DMS153 (cell line): ENCODE measurements at places on chromosomes 2 and 18.
A peak's percentile ranks its signal among the peaks of the same experiment; 100 is the strongest.

DNA sequence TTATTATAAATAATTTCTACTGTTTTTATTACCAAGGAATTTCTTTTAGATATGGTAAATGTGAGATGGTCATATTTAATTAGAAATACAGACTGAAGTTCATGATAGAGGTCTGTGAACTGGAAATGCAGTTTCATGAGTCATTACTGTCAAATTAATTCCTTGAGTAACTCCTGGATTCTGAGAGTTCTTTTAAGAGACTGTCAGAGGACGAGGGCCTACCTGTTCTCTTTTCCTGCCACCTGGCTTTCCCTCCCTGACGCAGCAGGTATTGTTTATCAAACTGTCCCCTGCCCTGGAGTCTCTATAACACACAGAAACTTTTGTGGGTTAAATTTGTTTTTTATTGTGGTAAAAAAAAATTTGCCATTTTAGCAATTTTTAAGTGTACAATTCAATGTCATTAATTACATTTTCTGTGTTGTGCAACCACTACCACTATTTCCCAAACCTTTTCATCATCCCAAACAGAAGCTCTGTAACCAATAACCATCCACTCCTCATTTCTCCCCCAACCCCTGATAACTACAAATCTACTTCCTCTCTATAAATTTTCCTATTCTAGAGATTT is 142.6 kb downstream of the DIS3L2 start:
- no peak for DNase-seq

DNA sequence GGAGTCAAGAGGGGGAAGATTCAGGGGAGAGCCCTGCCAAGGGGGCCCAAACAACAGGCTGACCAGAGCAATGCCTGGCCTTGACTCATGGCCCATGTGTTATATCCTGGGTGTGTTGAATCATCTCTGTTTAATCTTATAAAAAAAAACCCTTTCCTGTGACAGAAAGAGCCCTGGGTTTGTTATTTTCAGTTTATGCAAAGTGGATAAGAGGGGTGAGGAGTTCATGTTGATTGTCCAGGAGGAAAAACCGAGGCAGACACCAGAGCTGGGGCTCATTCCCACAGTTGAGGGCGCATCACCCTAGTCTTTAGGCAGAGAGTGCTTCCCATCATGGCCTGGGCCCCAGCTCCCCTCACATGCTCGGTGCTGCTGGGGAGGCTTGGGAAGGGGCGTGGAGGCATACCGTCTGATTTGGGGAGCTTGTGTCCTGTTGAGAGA is 30.9 kb upstream of the IL37 start:
- no peak for DNase-seq

DNA sequence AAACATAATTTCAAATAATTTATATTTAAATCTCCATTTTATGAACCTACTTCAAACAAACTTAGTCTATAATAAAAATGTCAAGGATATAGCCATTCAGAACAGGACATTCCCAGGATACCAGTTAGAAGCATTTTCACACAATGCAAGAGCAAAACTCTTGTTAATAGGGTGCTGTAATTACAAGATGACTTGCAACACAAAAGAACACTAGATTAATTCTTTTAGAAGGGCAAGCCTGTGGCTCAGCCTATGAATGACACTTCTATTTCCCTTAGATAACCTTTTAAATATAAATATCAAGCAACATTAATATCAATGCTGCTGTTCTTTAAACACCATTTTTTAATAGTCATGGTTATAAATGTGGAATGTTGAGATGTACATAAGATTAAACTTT is 157.9 kb upstream of the SCN7A start:
- DNase-seq = no peak

DNA sequence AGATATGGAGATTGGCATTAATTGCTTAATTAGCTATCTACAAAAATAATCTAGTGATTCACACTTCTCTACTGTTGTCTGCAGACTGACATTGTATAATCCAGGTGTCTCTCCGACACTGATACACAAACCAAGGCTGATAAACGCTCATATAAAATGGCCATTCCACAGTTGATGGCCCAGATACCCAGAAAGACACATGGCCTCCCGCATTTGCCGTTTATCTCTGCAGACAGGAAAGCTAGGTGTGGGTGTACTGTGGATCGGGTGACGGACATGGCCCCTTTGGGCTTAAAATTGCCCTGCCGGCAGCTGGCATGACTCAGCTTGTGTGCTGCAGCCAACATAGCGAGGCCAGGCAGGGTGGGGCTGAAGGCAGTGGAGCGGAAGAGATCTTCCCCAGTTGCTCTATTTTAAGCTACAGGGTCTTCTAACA is 18.5 kb downstream of the PMAIP1 start:
- DNase-seq = peak; percentile 31

GRCh38 chr2:197312186-197312585 is 1.6 kb upstream of the ANKRD44 start:
- no peak for DNase-seq

DNA sequence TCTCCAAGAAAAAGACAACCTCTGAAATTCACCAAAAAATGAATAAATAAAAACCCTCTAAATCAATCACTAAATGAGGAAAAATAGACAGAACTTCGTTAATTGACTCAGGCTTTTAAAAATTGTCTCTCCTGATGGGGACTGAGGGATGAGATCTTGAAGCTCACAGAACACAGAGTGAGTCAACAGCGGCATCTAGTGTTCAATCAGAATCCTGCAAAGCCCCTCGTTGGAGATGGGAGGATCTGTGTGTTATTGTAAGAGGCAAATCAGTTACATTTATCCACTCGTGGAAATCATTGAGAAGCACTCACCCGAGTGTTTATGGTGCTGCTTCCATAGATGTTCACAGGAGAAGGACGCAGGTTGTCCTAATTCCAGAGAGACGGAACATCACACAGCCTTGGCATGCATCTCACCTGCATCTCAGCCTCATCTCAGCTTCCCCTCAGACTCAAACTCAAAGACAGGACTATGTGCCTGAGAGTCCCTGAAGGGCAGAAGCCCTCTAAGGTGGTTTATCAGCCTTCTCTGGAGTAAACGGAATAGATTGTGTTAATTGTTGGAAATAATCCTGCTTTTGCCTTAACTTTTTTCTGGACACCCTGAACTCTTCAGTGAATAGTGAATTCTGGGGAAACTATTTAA is 82.0 kb downstream of the MREG start:
- peak; percentile 50 for DNase-seq

- DNase-seq = no peak
These were observed 9.4 kb upstream of the SOCS6 start for GRCh38 chr18:70279470-70279869.

DNA sequence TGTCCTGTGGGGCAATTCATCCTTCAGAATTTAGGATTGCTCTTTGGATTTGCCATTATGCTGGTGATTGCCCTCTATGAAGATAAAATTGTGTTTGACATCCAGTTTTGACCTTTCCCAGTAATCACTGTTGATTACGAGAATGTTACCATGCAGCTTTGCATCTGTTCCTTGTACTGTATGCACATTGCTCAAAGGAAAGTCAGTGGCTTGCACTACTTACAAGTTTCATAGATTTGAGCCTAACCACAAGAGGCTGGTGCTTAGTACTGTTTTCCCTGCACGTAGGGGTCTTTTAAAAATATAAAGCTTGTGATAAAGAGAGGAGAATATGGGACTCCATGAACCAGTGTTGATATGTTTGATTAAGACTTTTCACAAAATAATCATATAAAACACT is 77.9 kb downstream of the SLC39A10 start:
- no peak for DNase-seq

- DNase-seq = no peak
These were observed 407.5 kb upstream of the RGPD4 start for GRCh38 chr2:107419191-107419590.

GRCh38 chr2:20507711-20508110 is 60.8 kb downstream of the RHOB start:
- DNase-seq = no peak

DNA sequence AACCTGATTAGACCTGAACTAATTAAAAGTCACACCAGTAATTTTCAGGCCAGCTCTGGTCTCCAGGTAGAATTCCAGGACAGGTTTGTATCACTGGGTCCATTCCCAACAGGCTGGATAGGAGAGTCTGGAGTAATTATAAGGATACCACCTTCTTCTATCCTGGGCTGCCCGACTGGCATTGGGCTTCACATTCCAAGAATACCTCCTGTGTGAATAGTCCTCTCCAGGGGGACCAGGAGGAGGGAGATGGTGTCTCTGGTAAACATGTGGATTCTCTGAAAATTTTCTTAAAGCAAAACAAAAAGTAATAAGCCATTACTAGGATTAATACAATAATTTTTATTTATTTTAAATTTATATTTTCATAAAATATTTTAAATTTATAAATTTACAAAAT is 17.3 kb downstream of the DUSP11 start:
- no peak for DNase-seq

- DNase-seq = no peak
These were observed 104.6 kb upstream of the RMDN2 start for GRCh38 chr2:37820471-37820986.

DNA sequence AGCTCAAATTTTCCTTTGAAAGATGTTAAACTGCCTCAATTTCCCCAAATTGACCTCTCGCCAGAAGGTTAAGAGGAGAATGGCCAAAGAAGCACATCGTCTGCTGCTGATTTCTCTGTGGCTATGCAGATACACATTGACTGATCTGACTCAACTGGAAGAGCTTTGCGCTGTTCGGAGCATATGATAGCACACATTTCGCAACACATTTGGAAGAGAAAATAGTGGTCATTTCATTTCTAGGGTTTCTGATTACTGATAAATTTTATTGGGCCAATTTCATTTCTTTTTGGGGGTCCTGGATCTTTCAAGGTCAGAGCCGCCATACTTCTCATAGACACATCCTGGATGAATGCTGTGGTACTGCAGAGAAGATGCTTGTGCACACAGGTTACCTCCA is 138.5 kb downstream of the TMEM200C start:
- no peak for DNase-seq

- peak; percentile 76 for DNase-seq
These were observed 150.7 kb upstream of the DLX2 start for GRCh38 chr2:172253190-172254052.

DNA sequence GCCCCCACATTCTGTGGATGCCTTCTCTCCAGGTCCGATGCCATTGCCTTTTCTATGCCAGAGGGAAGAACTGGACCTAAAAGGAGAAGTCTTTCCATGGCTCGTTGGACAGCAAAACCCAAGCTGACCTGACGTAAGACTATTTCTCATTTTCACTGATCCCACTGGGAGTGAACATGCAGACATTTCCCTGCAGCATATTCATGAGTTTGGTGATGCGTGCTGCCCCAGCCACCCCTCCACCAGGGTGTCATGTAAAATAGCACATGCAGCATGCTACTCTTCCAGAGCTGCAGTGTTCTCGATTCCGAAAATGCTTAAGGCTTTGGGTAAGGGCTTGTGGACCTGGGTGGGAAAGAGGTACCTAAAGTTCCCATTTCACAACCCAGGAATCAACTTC is 221.2 kb downstream of the UXS1 start:
- no peak for DNase-seq

- no peak for DNase-seq
These were observed 6.0 kb downstream of the HOXD3 start for GRCh38 chr2:176162911-176163671.

DNA sequence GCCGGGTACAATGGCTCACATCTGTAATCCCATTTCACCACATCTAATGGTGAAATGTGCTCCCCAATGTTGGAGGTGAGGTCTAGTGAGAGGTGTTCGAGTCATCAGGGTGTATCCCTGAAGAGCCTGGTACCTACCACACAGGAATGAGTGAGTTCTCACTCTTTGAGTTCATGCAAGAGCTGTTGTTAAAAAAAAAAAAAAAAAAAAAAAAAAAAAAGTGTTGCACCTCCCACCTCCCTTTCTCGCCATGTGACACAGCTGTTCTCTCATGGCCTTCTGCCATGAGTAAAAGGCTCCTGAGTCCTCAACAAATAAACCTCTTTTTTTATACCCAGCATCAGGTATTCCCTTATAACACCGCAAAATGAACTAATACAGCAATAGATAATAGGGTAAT is 106.3 kb downstream of the C2orf74 start:
- no peak for DNase-seq

DNA sequence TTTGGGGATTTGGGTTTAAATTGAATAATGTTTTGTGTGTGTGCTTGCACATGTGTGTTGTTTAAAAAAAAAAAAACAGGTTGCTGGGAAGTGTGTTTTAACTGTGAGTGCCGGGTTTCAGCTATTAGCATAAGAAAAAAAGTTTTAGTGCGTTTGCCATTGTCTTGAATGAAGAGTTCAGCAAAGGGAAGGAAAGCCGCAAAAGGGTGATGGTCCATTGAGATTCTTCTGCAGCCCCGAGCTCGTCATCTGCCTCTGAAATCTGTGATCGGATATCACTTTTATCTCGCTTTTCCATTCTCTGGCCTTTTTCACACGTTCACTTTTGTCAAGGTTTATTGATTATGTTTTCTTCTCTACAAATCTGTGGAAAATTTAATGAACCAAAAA is 4.7 kb downstream of the GLI2 start:
- no peak for DNase-seq

DNA sequence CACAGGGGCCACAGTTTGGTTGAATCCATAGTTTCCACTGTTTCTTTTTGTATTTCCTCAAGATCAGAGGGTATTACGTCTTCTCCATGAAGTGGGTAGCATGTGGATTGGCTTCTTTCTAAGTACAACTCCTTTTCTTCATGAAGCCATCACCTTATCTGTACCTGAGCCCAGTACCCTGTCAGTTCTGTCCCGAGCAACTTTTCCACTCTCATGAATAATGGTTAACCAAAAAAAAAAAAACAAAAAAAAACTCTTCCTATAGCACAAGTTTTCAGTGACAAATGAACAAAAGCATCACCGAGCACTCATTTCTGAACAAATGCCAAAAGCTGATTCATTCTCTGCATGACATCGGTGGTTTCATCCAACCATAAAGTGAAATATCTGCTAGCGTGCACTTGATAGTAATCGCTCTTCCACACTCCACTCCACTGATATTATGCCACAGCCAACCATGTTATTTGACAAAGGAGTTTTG is 53.0 kb upstream of the CCDC150 start:
- peak; percentile 45 for DNase-seq

DNA sequence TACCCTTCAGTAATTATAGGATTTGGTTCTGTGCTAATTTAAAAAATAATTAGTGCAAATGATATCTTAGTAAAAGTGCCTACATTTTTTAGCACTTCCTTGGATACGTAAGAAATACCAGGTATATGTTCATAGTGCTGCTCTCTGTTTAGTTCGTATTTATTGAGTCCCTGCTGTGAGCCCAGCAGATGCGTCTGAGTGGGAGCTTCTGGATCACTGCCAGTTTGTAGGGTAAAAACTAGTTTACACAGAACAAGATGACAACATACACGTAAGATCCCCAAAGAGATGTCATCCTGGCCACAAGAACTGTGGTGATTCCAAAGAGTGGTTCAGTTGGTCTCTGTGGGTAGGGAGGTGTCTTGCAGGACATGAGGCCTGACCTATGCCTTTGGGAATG is 103.2 kb downstream of the CTIF start:
- no peak for DNase-seq
